LNCaP clone FGC (cell line): ENCODE measurements at places on chromosomes 16 and 17.
A peak's percentile ranks its signal among the peaks of the same experiment; 100 is the strongest.

GRCh38 chr17:74904687-74905409 is 11.4 kb upstream of the FADS6 start:
- no peak for DNase-seq

DNA sequence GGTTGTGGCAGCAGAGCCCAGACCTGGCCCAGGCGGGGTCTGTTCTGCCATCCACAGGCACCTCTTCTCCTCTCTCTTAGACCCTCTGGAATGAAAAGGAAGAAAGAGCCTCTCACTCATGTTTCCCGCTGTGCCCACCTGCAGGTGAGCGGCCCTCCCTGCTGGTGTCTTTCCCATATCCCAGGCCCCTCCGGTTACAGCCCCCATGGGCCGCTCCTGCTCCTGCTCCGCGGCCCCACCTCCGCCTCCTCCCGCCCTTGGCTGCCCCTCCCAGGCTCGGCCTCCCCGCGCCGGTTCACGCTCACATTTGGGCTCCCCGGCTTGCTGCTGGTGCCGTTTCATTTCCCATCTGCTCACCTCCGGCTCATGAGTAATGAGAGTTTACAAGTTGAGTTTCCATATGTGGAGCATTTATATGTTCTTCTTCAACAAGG is 98.7 kb upstream of the SDK2 start:
- no peak for DNase-seq

- DNase-seq: peak; percentile 96
Observed at GRCh38 chr17:68296217-68297191, 5.2 kb downstream of the ARSG start.

DNA sequence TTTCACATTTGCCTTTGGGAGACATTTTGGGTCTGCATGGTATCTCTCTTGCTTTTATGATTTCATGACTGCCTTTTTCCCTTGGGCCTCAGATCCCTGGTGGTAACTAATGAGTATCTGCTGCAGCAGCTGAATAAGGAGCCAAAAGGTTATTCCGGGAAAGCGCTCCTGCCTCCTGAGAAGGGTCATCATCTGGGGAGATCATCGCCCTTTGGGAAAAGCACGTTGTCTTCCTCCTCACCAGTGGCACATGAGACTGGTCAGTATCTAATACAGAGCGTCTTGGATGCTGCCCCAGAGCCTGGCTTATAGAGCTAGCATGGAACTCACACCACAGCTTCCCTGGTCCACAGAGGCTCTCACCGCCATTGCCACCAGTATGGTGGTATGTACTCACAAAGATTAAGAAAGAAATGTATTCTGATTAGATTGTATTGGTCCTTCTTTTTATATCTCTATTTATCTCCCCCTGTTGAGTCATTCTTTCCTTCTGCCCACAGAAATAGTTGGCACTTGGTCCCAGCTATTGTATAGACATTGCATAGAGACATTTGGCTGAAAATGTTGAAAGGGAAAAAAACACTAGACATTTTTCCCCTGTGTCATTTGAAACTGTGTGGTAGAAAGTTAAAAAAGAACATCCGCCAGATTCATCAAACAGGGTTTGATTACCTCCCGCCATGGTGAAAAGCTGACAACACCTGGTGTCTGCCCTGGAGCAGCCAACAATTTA is 8.4 kb downstream of the TPPP3 start:
- DNase-seq: no peak

DNA sequence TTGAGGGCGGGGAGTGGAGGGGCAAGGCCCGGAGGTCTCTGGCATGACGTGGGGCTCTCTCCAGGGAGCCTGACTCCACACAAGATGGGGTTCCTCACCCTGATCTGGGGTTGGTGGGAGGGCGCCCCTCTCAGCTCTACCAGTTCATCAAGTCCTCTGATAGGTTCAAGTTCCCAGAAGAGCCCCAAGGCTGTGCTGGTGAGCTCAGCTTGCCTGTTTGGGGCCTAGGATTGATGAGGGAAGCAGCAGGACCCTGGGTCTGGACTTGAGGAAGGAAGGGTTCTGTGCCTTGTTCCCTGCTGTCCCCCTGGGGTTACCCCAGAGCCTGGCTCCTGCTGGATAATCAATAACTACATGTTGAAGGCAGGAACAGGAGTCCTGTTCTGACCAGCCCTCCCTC is 3.5 kb downstream of the MGAT5B start:
- no peak for DNase-seq

GRCh38 chr16:22751104-22751667 is 62.8 kb upstream of the HS3ST2 start:
- DNase-seq: no peak

- DNase-seq: no peak
Observed at GRCh38 chr16:9232102-9232770, 140.8 kb downstream of the HAPSTR1 start.

- no peak for DNase-seq
Observed at GRCh38 chr16:74026373-74027281, 270.0 kb upstream of the PSMD7 start.
